Activated naive CD8-positive, alpha-beta T cell treated with anti-CD3 and anti-CD28 coated beads for 36 hours (primary cell): ENCODE measurements at places on chromosomes 11 and 22.

DNA sequence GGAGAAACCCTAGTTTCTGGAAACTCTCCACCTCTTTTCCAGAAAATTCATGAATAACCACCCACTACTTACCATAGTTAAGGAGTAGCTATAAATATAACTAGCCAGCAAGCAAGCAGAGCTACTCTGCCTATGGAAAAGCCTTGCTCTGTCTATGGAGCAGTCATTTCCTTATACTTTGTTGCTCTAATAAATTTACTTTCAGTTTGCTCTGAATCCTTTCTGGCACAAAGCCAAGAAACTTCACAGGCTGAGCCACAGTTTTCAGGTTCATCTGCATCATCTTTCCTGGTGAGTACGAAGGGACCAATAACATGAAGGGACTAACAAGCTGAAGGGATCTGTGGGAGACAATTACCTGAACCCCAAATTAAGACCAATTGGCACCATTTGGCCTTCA, 4.6 kb downstream of the OR4C45 start:
- DNase-seq: no peak

DNA sequence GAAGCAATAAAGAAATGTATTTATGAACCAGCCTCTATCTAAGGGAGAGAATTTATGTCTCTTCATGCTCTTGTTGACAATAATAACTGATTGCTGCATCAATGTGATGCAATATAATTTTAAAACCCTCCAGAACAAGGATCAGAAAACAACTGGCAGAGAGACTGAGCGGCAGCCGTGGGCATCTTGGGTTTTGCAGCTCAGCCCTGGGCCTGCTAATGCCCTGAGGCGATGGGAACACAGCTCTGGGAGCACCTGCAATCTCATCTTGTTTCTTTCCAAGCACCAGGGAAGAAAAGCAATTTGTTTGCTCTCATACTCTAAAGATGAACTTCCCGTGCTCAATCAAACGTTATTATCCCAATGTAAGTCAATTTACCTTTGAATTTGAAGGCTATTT, 245.7 kb downstream of the ST3GAL4 start:
- DNase-seq: no peak

- DNase-seq: no peak
These were observed 129.3 kb downstream of the EFCAB6 start for GRCh38 chr22:43682851-43683250.

DNA sequence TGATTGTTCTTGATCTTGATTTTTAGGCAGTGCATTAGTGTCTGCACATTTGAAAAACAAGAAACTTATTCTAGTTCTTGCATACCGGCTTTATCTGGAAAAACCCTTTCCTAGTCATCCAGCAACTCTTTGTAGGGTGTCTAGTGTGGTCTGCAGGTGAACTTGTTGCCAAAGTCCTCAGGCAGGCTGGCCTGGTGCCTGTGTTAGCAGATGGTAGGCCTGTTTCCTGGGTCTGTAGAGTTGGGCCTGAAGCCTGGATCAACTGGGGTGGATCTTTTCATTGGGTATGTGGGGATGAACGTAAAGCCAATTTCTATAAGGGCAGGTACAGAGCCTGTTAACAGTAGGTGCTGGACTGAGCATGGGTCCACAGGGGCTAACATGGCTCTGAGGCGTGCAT, 5.6 kb upstream of the GLYATL1 start:
- no peak for DNase-seq

DNA sequence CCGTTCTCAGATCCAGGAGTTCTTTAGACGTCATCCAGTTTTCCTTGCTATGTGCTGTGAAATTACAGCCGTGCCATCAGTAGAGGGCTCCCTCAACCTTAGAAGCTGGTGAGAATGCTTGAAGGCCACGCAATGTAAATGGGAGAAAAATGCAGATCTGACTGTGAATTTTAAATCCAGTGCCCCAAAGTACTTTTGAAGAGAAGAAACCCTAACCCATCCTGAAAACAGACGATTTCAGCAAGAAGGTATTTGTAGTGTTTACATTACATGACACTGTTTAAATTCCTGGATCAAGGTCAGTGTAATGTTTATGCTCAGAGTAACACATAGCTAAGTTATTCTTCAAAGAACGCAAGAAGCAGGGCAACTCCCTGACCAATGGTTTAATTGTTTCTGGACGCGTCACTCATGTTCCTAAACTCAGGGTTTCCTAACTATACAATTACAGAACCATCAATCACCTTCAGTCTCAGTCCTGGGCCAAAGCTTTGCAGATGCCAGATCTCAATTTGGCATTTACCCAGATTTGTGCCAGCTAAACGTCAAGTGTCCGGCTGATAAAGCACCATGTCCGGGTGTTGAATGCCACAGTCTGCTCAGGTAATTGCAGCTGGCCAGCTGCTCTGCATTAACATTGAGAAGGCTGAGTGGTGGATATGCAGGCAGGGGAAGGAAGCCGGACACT, 38.2 kb downstream of the ADAMTS8 start:
- DNase-seq: no peak

DNA sequence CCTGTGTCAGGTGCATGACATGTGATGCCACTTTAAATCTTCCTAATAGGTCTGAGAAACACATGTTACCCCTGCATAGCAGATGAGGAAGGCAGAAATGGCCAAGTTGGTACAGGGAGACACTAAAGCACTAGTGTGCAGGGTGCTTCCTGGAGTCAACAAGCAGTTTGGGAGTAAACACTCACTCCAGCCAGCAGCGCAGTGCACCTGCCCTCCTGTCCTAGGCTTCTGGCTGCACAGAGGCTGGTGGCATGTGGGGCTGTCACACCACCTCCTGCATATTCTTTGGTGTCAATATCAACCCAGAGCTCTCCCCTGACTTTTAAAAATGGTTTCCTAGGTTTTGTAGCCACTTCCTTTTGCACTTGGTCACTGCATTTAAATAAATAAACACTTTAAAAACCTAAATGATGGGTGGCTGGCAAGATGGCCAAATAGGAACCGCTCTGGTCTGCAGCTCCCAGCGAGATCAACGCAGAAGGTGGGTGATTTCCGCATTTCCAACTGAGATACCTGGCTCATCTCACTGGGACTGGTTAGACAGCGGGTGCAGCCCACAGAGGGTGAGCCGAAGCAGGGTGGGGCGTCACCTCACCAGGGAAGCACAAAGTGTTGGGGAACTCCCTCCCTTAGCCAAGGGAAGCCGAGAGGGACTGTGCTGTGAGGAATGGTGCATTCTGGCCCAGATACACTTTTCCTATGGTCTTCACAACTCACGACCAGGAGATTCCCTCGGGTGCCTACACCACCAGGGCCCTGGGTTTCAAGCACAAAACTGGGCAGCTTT, 33.5 kb downstream of the GAB4 start:
- DNase-seq: no peak

DNA sequence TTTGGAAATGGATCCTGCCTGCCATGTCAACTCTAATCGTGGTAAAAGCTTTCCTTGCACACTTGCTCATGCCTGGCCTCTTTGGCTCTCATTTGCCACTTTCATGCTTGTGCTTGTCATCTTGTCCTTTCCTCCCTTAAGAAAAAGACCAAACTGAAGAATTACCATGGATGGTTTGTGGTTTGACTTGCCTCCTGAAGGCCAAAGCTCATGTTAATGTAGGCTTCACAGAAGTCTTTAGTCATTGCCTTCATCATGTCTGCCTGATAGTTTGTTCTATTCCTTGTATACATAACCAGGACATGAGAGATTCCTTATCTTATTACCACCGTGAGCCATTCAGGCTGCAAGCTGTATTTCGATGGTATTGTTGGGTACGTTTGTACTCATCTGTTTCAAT, 17.3 kb downstream of the TEAD1 start:
- DNase-seq: no peak

DNA sequence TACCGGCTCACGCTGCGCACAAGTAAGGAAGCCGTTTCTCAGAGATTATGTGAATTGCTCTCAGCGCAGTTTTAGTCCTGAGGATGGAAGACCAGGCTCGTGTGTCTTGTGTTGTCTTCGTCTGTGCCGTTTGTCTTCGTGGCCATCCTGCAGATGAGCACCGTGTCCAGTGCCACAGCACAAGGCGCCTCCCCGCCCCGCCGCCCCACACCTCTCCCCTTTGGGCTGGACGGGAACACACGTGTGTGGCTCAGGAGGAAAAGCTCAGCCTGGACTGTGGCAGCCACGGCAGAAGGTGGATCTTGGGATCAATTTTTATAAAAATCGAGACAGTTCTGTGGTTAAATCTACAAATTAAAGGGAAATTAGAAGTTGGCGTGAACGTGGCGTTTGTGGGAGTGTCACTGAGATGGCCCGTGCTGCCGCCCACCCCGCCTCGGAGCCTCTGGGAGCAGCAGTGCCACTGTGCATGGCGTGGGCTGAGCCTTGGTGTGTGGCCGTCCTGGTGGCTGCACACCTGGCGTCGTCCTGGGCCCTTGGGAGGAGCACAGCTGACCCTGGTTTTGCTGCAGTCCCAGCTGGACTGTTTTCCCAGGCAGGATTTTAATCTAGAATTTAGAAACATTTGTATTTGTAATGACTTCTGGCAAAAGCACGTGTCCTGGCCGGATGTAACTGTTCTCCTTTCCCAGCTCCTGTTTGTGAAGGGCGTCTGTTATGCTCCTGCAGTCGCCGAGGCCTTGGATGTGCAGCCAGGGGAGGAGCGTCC, 25.8 kb downstream of the MUC6 start:
- no peak for DNase-seq

DNA sequence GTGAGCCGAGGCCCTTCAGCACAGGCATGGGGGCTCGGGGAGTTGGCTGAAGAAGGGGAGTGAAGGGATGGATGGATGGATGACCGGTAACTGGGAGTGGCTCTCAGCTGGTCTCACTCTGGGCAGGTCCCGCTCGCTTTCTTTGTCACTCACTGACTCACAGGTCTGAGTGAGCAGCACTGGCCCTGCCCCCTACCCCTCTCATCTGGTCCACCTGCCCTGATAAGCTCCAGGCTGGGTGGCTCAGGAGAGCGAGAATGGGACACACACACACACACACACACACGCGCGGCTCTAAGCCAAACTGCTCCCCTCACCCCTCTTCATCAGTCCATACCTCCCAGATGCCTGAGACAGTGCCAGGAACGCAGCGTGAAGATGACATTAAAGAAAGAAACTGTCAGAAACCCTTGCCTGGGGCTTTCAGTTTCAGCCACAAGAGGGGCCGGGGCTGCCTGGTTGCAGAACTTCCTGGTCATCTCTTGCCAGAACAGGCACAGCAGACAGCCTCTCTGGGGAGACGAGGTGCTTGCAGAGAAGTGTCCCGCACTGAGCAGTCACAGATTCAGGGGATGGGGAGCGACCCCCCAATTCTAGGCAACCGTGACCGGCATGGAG, 16.5 kb upstream of the SHISAL1 start:
- DNase-seq: peak; percentile 67

- no peak for DNase-seq
These were observed 106.2 kb upstream of the USP47 start for GRCh38 chr11:11735586-11735985.
